ENCODE measurements at places on chromosomes 5 and 9. TPM values are rescaled to one million over a fixed set of nuclear protein-coding genes. Genes with fewer than 3 reads are reported as not detected.

DNA sequence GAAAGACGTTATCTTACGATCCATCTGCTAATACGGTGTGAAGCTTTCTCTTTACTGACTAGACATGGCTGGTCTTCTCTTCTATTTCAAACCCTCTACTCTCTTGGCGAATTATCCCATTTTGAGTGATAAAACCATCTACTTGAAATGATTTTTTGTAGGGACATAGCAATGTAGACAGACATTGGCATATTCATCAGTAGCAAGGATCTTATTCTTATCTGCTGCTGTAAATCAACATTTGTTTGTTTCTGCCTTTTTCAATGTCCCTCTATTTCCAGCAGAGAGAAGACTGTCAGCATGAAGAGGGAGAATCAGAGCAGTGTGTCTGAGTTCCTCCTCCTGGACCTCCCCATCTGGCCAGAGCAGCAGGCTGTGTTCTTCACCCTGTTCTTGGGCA lies at the start of gene OR1J4:
Gene OR1J4, plus strand, starts transcription at position 301 of the 400 bp plus-strand sequence. Its CDS starts 0 bp downstream, at position 301.
- no peak for DNase-seq

Gene SPINK4
- not detected for total RNA-seq

DNA sequence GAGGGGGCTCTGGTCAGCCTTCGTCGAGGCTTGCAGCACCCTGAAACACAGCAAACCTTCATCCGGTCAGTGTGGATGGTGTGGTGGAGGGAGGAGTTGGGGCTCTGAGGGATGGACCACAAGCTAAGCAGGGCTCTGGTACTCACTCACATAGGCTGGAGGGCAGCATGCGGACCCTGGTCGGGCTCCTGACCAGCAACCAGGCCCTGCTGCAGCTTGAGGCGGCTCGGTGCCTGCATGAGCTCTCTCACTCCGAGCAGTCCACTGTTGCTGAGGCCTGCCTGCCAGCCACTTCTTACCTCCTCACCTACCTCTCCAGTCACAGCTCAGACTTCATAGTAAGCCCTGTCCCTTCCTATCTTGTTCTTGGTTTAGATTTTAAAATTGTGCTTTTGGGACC lies 2.5 kb downstream of the TMCO6 start:
- no peak for DNase-seq

DNA sequence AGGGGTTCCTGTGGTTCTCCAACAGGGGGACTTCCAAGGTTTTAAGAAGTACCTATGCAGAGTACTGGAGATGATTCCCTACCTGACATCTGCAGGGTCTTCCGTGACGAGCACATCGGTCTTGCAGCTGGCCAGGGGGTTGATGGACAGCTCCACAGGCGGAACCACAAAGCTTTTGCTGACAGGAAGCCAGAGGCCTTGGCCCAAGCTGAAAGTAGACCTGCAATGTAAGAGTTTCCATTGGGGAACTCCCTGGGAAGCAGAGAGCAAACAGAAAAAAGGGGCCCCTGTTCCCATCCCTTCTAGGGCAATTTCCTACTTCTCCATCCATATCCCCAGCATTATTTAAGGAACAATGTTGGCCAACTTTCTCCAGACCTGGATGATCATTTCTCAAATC lies 288.0 kb downstream of the TRIM32 start:
- no peak for DNase-seq

DNA sequence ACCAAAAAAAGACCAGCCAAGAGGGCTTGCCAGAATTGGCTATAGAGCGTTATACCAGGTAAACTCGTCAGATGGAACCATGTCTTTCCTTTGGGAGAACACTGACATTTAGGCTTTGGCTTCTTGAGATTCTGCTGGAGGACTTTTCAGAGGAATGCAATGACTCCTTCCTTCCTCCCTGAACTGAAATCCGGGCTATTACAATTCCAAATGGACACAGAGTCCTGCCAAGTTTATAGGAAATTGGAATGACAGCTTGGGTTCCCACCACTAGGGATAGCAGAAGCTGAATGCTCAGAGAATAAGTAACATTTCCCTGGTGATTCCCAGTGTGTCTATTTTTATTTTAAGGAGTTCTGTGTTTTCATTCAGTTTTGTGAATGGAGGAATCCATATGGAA lies 143.0 kb downstream of the FGF1 start:
- no peak for DNase-seq

GRCh38 chr5:55338092-55338613 lies 30.4 kb downstream of the MTREX start:
- no peak for DNase-seq

Gene PCDHA9
- not detected for total RNA-seq

Gene OBP2B
- total RNA-seq: not detected

GRCh38 chr9:6915635-6916034 lies 157.9 kb downstream of the KDM4C start:
- no peak for DNase-seq

DNA sequence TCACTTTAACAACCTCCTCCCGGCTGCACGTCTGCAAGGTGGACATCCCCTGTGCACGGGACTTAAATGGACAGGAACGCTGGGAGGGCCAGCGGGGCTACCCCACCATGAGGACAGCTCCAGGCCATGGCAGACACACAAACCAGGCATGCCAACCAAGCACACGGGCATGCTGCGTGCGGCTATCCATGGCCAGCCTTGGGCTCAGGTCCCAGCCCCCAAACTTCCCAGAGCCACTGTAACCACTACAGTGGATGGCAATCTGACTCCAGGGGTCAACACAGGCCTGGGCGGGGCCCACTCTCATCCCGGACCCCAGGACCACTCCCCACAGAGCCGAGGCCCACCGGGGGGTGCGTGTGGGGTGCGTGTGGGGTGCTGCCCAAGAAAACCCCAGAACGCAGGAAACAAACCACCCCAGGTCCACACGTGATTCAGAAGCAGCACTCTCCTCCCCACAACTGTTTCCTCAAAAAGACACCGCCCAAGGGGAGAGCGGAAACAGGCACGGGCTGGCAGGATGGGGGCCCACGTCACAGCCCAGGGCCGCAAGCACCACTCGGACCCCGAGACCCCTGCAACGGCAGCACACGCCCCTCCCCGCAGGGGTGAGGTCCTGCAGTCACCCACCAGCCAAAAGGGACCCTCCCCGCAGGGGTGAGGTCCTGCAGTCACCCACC lies 7.4 kb downstream of the SLC12A7 start:
- DNase-seq: peak; percentile 66

Gene TSSK1B
- not detected for total RNA-seq

DNA sequence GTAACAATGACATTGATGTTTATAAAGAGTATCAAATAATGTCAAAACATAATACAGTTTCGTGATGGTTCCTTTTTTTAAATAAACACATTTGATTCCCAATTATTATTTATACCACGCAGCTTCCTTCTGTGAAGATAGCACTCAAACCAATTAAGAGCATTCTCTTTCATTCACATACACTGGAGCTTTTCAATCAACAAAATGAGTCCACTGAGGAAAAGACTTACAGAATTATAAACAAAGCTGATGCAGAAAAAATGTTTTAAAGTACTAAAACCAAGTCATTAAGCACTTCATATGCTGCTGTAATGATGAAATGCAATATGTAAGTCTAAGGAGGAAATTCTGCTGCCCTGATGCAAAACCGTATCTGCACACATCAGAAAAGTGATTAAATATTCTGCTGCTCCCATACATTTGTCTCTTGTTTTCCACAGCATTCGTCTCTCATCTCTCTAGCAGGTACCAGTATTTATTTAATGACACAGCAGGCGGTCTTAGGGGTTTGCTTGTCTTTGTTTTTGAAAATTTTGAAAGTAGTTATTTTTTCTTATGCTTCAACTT lies 147.1 kb downstream of the CDH10 start:
- DNase-seq: no peak

DNA sequence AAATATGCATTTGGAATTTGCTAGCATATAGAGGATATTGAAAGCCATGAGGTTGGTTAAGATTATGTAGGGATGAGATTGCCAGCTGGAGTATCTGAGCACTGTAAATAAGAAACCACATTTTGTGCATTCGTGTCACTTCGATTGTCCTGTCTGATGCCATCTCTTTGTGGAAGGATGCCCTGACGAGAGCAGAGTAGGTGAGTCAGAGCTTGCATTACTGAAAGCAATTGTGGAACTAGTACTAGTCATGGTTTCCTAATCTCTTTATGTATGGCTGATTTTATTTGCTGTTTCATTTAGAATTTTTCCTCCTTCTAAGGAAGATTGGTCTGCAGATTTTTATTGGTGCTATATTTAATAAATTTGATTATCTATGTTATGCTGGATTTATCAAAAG lies 14.5 kb upstream of the TAS2R1 start:
- DNase-seq: no peak

Data from activated CD8-positive, alpha-beta memory T cell treated with anti-CD3 and anti-CD28 coated beads, Interleukin-2, amount 10 ng/mL, durations not matched to agents 7 days and 5 days (primary cell).